ENCODE measurements at places on chromosomes 4 and X. TPM values are rescaled to one million over a fixed set of nuclear protein-coding genes. Genes with fewer than 3 reads are reported as not detected.

DNA sequence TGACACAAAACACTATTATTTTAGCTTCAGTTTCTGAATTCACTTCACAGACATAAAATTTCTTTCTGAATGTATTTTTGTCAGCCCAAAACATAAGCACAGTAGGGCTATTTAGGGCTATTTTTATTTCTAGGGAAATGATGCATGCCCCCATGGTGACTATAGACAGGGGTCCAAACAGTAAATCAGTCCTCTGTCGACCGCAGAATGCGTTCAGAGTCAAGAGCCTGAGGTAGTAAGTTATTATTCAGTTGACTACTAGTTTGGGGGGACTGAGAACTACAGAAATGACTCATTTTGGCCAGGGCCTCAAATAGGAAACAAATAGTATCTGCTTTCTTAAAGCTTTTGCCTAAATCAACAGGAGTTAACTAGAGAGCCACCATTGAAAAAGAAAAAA, 414.4 kb downstream of the AFF2 start:
- no peak for DNase-seq

DNA sequence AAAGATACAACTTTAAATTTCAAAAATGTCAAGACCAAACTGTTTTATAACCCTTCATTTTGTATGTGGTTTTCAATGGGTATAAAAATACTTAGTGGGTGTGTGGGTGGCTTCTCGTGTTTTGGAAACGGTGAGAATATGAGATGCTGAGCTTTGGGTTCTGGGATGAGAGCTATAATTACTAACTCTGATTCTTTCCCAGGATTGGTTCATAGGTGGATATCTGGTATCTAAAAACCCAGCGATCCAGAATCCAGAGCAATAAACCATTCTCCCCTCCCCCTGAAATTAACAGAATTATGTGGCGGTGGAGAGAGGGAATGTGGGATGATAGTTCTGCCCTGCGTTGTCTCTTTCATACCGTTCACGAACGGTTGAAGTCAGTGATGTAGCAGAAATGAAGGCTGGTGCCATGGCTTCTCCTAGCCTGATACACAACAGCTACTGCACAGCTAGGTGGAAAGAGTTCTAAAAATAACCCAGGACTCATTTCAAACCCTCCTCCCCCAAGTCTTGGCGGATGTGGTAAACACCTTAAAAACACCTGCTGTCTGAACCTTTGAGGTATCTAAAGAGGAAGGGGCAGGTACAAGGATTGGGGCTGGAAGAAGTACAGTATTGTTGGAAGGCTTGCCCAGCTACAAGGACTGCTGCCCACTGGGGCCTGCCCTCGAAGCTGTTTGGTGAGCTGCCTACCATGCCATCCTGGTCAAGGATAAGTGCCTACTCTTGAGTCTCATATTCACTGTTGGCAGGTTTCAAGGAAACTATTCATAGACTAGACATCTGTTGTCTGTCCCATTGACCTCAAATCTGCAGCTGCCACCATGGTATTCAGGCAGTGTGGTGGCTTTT, 44.5 kb downstream of the SEPTIN11 start:
- DNase-seq, result no peak

TENM3 gene
- 78.7 TPM for total RNA-seq

- no peak for DNase-seq
Measured at GRCh38 chrX:55011294-55011693, 11.1 kb downstream of the APEX2 start.

GRCh38 chr4:83115000-83115399, 471 bp upstream of the PLAC8 start:
- DNase-seq, result no peak

UGT2B17 gene
- total RNA-seq, result not detected

DNA sequence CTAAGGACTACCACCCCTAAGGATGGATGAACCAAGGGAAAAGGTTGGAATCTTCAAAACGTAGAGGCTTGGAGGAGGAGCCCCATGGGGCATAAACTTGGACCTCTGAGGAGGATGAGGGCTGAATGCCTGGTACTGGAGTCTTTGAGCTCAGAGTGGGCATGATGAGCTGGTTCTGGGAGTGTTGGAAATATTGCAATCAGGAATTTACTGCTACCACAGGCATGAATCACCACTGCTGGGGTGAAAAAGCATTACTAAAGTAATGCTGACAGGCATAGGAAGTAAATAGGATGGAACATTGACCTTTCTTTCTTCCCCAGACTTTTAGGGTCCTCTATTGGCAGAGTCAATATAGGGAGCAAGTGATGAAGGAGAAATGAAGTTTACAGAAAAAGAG, 105.8 kb upstream of the RPS6KA3 start:
- DNase-seq, result no peak

TRIM75 gene
- total RNA-seq, result not detected

DNA sequence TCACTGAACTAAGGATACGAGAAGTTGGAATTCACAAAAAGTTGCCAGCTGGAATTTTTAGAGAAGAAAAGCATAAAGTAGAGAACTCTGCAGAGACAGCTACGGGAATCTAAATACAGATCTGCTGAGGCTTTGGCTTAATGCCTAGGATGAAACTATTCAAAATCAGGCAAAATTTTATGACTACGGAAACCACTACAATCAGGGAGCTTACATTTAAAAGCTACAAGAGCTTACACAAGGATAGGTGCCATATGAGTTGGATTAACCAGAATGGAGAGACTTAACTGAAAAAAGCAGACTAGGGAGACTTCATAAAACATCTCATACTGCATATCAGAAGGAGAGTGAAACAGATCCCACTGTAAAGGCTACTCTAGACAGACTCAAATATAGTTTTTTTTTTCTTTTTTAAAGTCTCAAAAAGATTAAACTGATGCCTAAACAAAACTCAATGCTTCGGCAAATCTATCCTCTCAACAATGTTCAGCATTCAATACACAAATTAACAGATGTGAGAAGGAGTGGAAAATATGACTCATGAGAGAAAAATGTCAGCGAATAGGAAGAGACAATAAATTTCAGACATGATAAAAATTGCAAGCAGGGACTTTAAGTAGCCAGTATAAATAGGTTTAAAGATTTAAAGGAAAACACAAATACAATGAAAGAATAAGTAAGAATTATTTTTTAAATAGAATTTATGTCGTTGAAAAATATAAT, 586.1 kb downstream of the FSTL5 start:
- DNase-seq, result no peak

- no peak for DNase-seq
Measured at GRCh38 chr4:102477657-102478056, 23.5 kb upstream of the NFKB1 start.

NPY2R gene
- 8.5 TPM for total RNA-seq

- DNase-seq, result no peak
Measured at GRCh38 chr4:123599061-123599919, 202.7 kb downstream of the SPRY1 start.

Data from neural progenitor cell (in vitro differentiated cells).